ENCODE measurements at places on chromosomes 11 and 22.
A peak's percentile ranks its signal among the peaks of the same experiment; 100 is the strongest.

DNA sequence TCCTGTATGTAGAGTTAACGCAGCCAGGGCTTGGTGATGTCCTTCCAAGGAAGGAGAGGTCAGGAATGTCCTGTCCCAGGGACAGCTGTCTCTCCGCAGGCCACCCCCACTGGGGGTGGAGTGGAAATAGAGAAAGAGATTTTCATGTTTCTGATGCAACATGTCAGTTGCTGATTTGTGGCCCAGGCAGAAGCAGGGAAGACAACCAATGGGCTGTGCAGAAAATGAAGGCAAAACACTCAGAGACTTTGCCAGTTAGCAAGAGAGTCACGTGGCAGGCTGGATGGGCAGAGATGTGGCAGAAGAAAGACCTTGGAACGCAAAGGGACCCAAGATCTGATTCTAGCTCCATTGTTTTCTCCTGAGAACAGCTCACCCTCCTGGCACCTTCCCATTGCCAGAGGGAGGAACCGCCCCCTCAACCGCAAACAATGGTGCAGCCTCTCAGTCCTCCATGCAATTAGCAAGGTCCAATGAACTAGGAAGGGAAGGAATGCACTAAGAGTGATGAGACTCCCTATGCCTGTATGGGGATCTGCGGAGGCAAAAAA, 71.0 kb downstream of the SYN3 start:
- peak; percentile 8 for DNase-seq

- DNase-seq, result no peak
Observed at GRCh38 chr11:106088896-106089295, 11.4 kb downstream of the AASDHPPT start.

- DNase-seq, result no peak
Observed at GRCh38 chr22:17575681-17576080, 12.4 kb downstream of the SLC25A18 start.

DNA sequence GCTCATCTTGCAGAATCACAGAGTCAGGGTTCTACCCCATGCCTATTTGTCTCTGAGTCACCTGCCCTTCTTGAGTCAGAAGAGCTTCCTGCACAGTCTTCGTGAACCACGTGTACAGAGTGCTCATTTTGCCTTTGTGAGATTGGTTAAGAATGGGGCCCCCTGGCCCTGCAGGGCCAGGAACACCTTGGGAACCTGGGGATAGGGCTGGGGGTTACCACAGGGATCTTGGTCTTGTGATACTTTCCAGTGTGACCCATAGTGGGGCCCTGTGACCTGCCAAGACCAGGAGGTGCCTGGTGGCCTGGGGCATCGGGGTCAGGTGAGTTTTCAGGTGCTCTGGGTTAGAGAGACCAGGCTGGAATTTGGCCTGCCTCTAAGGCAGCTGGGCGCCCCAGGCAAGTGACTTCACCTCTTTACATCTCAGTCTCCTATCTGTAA, 9.4 kb downstream of the TMPRSS13 start:
- no peak for DNase-seq

DNA sequence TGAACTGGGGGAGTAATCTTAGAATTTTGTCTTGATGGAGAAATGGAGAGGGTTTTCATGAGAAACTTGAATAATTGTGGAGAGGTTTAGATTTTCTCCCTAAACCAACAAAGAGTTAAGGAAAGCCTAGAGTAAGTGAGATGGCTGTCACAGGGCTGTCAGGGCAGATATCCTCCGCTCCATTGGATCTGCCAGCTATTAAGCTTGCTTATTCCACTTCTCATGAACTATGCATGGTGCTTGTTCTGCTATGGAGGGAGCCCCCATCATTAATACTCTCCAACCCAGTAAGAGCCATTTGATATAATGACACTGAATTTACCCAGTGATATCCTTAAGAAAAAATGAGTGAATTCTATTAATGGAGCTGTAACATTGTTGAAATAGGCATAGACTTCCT, 342.8 kb upstream of the MTNR1B start:
- no peak for DNase-seq

DNA sequence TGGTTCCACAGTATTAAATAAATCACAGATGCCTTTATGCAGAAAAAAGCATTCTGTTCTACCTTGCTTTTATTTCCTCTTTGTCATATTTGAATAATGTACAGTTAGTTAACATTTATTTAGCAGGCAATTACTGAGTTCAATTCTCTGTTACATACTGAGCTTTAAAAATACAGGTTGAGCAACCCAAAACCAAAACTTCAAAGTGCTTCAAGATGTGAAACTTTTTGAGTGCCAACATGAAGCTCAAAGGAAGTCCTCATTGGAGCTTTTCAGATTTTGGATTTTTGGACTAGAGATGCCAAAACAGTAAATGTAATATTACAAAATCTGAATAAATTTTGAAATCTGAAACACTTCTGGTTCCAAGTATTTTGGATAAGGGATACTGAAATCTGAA, 54.1 kb downstream of the PDHX start:
- DNase-seq, result no peak

- DNase-seq, result no peak
Observed at GRCh38 chr11:130260080-130260627, 54.6 kb downstream of the ZBTB44 start.

DNA sequence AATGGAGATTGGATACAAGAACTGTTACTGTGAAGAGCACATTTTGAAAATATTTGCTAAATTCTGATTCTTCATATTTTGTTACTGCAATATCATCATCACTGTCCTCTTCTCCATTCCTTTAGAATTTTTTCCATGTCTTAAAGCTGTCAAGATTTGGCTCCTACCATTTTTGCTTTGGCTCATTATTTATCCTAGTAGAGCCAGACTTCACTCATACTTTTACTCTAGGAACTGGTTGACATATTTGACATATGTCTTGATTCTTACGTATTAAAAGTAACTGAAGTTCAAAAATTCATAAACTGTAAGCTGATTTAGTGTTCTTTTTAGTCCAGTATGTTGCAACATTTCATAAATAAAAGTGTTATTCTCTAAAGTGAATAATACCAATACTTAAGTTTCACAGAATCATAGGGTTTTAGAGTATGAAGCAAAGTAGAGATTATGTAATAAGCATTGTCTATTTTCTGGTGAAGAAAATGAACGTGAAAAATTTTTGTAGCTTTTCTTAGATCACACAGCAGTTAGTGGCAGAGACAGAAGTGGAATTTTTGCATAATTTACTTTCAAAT, 225.6 kb downstream of the TMEM135 start:
- DNase-seq, result no peak

DNA sequence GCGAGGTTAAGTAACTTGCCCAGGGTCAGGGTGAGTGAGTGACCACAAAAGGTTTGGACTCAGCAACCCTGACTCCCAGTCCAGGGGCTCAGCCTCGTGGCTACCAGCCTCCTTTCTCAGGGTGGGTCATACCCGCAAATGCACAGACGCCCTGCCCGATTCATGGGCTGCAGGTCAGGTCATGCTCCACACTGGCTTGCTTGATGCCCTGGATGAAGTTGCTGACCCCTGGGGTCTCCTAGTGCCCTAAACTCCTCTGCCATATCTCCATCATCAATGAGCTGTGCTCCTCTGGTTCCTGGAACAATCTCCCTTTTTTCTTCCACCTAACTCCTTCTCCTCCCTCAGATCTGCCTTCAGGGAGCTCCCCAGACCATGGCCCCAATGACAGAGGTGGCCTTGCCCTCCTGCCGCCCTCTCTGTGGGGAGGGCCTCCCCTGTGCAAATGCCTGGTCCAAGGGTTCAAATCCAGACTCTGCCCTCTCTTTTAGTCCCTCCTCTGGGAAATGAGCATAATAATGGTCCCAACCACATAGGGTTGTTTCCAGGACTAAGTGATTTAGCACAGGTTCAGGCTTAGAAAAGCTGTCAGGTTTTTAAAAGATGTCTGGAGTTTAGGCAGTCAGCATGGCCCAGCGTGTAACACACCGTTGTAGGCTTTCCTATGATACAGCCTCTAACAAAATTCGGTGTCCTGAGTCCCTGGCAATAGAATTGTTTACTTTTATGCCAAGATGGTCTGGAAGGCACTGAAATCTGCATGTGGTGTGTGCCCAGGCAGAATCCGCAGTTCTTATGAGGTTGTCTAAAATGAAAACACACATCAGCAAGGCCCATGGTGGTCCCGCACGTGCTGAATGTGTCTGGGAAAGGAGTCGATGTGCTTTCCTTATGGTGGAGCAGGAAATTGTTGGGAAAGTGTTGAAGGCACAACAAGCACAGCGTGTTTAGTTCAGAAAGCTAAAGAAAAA, 63.6 kb downstream of the CD82 start:
- DNase-seq, result no peak

DNA sequence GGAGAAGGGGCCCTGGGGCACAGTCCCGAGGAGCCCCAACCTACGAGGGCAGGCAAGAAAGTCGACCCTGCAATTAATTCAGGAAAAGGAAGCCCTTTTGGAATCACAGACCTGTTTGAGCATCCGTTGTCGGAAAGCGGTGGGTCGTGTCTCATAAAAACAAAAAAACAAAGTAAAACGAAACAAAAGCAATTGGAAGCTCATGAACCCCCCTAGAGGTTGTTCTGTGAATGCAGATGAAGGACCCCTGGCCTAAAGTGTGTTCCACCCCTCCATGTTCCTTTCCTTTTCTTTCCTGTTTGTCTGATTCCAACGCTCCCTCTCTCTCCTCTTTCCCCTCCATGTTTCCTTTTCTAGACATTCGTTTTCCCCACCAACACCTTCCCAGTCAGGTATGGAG, 203.7 kb downstream of the GRIK4 start:
- DNase-seq, result no peak

- DNase-seq, result no peak
Observed at GRCh38 chr11:117565709-117566108, 231.3 kb downstream of the DSCAML1 start.

DNA sequence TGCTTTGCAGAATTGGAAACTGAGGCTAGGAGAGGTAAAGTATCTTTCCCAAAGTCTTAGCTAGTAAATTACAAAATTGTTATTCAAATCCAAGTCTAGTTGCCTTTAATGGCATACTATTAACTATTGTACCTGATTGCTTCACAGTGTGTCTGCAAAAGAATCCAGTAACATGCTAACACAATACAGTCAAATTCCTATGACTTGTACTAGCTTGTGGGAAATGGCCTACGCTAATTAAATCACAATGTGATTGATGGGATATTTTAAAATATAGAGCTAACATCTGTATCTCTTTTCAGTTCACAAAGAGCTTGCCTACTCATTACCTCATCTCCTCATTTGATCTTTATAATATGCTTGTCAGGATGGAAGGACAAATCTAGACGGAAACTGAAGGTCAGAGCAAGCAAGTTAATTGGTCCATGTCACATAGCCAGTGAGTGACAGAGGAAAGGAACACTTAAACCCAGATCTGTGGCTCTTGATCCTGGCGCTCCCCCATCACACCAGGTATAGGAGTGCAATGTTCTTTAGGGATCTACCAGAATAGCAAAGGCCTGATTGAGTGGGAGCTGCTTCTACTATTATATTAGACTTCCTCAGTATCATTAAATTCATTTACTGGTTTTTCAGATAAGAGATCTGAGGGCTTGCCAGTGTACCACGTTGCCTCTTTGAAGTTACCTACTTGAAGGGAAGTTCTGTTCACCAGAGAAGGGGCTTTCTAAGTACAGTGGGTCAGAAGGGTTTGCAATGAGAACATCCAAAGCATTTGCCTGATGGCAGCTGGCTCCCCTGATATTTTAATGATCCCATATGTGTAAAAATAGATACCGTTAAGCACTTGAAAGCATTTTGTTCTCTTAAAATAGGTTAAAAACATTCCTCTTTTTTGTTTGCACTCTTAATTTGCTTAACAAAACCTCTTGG, 213.6 kb upstream of the SESN3 start:
- no peak for DNase-seq

GRCh38 chr11:360326-361280, 8.7 kb upstream of the B4GALNT4 start:
- DNase-seq, result no peak

- no peak for DNase-seq
Observed at GRCh38 chr11:71459076-71459766, 6.2 kb downstream of the NADSYN1 start.

Data from substantia nigra (tissue), 51 donors.